EH (cell line): ENCODE measurements at places on chromosomes 3 and 15.
A peak's percentile ranks its signal among the peaks of the same experiment; 100 is the strongest.

DNA sequence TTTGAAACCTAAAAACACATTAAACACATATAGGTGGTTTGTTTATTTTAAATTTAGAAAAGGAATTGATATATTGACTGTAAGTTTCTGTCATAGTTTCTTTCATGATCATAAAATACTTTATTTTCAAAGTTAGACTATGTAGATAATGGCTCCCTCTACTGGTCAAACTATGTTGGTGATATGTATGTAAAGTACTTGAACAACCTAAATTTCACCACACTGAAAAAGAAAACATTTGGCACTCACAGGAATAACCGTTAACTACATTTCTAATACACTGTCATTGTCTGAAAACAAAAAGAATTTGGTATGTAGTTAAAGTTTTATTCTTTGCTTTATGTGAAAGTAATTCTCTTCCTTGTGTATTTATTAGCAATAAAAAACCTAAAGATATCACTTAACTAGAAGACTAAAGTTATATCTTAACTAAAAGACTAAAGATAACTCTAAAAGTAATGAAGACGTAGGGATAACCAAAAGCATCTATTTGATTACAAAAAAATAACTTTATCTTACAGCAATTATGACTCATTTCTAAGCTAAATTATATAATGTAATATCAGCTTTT, 427.5 kb downstream of the VGLL3 start:
- peak; percentile 37 for DNase-seq

GRCh38 chr3:141371882-141372281, 3.6 kb downstream of the ZBTB38 start:
- DNase-seq: no peak

GRCh38 chr15:39269821-39270220, 311.1 kb upstream of the THBS1 start:
- peak; percentile 39 for DNase-seq

DNA sequence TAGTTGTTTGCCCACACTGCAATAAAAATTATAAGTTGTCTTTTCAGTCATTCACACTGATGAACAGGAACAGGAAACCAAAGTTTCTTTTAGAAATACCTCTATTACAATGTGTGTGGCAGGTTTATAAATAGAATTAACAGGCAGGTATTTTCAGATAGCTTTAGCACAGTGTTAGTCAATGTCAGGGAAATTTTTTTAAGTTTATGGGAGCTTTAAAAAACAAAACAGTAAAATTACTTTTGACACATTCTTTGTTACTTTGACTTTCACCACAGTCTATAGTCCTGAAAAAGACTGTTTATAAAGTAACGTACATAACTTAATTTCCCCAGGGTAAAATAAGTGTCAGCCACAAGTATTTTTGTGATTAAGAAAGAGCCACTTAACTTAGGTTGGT, 38.1 kb downstream of the SERPINI1 start:
- DNase-seq: no peak

DNA sequence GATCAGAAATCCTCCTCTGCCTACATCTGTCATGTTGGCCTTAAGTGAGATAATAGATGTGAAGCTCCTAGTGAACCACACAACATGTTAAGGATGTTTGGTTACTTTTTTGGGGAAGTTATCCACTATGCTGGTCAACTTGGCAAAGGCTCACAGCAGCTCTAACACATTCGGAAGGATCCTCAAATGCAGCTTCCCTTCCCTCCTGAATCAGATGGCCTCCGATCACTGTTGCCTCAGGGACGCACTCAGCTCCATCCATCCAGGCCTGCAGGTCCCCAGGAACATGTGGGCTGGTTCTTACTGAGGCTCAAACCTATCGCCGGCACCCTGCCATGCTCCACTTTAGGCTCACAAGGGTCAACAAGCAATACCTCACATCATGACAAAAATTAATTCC, 67.9 kb downstream of the CORO2B start:
- no peak for DNase-seq
